Gastroesophageal sphincter (tissue), 4 donors: ENCODE measurements at places on chromosomes 1 and 21. TPM values are rescaled to one million over a fixed set of nuclear protein-coding genes. Genes with fewer than 3 reads are reported as not detected.

DNA sequence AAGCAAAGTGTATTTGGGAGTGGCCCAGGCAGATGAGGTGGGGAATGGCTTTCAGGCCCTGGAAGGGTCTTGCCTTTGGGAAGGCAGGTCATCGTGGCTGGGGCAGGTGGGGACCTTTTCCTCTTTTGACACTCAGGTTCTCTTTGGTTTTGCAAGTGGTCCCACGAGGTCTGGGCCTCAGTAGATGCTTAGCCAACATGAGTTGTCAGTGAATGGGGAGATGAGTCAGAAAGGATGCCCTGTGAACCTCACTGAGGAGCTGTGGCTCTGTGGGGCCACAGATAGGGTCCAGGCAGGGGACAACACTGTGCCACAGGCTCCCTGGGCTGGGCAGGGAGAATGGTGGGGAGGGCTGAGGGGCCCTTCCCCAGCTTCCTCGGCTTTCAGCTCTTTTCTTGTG is 19.0 kb downstream of the ARHGEF10L start:
- ATAC-seq: no peak

DNA sequence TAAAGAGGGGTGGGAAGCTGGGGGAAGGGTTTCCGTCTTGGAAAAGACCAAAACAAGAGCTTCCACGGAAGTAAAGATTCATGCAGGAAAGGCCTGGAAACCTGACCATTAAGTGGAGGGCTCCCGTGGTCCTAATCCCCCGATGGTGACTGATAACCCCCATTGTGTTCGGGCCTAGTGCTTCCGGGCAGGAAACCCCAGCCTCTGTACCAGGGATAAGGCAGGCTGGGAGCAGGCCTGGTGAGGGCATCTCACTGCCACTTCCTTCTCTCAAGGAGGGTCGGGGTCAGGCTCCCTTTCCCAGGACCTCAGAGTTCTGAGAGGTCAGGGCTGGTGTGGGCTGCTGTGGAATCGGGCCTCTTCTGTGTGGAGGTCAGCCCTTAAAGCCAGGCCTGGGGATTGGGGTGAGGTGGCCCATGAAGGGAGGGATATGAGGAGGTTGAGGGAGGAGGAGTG is 136.9 kb downstream of the CDC7 start:
- ATAC-seq: no peak

GRCh38 chr1:203185585-203185984 is 919 bp downstream of the CHI3L1 start:
- ATAC-seq: no peak

GRCh38 chr1:244371242-244372141 is 80.2 kb downstream of the ADSS2 start:
- no peak for ATAC-seq

GRCh38 chr1:17729909-17730308 is 25.2 kb upstream of the ACTL8 start:
- ATAC-seq: no peak

- ATAC-seq: no peak
Observed at GRCh38 chr1:226360106-226360746, 47.7 kb downstream of the PARP1 start.

GRCh38 chr1:4395676-4396075 is 258.7 kb upstream of the AJAP1 start:
- no peak for ATAC-seq

DNA sequence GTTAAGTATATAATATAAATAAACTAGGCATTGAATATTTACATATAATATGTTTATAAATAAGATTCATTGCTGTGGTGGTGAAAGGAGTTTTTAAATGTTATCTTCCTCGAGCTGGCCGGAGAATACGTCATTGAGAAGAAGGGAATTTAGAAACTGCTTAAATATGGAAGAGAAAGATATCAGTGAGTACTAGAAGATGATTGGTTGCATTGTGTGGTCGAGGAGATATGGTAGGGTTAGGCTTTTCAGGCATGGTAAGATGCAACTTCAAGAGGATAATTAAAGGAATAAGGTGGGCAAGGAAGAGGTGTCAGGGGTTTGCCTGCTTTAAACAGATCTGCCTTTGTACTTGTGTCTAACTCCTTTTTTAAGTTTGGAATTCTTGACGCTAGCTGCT is 73.5 kb downstream of the RPS6KC1 start:
- ATAC-seq: no peak

GRCh38 chr1:54501849-54502248 is 46.2 kb upstream of the ACOT11 start:
- ATAC-seq: no peak

DNA sequence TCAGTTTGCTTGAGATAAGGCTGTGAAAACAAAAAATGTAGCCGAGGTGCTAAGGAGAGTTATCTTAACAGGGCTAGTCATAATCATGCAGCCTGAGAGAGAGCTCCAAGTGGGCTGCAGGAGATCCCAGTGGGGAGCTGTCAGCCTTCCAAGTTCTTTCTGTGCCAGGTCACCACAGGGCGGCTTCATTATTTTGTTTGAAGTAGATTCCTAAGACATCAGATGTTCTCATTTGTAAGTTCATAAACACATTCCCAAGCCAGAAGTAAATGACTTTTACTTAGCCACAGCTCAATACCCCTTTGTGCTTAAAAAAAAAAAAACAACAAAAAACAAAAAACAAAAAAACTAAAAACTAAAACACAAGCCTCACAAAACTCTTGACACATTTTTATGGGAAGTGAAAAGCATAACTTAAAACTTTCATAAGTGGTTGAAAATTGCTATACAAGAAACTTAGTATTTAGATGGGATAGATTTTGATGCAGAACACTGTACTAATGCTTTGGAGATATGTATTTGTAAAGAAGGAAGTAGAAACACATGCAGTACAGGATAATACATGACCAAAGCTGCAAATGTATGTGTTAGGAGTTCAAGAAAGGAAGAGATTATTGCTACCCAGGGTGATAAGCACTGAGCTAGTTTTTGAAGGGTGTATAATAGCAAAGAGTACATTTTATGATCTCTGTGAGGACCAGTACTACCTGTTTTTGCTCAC is 8.6 kb downstream of the CDC14A start:
- ATAC-seq: peak; percentile 58

DNA sequence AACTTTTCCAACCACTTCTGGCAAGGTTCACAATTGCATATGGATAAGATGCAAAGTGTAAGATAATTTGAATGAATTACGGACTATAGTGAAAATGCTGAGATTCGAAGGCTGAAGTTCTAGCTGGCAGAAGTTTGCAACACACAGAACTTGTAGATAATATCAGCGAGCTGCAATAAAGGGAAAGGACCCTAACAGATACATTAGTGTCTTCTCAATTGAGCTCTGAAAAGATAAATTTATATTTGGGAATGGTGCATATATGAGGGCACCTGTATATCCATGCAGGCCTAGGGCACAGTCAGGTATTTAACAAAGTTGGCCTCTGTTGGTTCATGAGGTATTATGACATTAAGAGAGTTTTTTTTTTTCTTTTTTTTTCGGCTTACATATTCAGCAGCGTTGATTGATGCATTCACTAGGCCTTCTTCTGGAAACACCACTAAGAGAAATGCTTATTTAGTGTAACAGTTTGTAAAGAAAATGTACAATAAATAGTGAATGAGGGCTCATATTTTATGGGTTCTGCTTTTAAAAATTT is 2.2 kb downstream of the NFIA start:
- no peak for ATAC-seq

GRCh38 chr1:108537976-108538375 is 21.9 kb upstream of the EEIG2 start:
- no peak for ATAC-seq

- no peak for ATAC-seq
Observed at GRCh38 chr1:200354243-200354642, 55.6 kb downstream of the ZNF281 start.

DNA sequence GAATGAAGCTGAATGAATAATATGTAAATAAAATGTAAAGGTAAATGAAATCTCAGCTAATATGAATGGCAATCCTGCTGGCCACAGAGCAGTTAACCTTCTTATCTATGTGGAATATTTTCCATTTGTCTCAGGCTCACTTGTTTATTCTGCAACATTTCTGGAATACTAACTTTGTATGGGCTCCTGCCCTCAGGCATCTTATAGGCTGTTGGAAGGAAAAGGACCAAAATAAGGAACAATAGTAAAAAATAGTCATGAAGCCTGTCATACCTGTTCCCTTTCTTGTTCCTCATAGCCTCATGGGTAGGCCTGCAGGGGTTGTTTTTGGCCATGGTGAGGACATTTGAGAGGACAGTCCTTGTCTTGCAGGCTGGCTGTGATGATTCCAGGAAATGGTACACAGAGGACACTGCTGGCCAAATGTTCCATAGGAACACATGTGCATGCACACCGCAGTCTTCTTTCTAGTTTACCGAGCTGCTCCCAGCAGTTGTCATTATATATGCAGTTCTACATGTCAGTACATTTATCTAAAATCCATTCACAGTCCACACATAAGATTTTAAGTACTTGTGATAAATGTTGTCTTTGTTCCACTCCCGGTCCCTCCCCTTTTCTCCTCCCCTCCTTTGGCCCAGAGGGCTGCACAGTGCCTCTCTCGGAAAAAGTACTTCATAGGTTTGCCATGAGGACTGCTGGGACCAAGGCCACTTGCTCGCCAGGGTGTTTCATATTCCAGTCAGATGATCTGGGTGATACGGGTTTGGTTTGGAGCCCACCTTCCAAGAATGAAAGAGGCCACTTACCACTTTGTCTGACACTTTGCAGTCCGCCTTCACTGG is 15.2 kb upstream of the KCNQ4 start:
- ATAC-seq: no peak

- ATAC-seq: no peak
Observed at GRCh38 chr1:10697621-10698160, 98.8 kb downstream of the CASZ1 start.

GRCh38 chr1:171083222-171083621 is 7.5 kb upstream of the FMO3 start:
- no peak for ATAC-seq

GRCh38 chr1:207314816-207315215 is 6.7 kb upstream of the CD55 start:
- no peak for ATAC-seq

DNA sequence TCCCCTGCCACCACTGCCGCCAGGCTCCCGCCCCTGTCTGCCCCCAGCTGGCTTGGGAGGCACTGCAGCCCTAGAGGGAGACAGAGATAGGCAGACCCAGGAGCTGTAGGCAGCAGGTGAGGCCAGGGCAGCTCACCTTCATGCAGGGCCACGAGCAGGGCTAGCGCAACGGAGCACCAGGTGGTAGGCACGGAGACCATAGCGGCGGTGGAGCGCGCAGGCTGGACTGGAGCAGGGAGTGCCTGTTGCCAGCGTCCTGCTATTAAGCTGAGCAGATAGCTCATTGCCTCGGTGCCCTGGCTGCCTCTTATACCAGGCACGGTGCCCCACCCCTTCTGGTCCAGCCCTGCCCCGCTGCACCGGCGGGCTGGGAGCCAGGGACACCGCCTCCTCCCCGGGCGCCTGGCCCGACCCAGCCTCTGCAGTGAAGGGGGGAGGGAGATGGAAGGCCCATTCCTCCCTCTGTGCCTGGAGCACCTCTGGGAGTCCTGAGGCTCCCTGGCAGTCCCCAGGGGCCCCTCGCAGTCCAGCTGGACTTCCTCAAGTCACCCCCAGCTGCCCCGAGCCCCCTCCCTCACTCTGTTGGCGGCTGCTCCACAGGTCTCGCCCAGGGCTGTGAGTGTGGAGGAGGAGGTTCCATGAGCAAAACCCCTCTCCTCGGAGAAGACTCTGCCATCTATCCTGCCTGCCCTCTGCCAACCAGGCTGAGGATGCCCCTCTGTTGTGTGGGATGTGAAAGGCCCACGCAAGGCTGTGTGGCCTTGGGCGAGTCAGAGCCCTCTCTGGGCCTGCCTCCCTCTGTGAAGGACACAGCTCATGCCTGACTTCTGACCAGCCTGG is at the start of gene EDN2:
TSS of gene EDN2 (minus strand) at position 282 of the 840 bp plus-strand sequence. CDS start at position 200, 82 bp downstream.
- peak; percentile 47 for ATAC-seq

- no peak for ATAC-seq
Observed at GRCh38 chr1:160048335-160048734, 16.5 kb upstream of the PIGM start.

GRCh38 chr1:2587860-2588571 is 1.4 kb downstream of the PRXL2B start:
- ATAC-seq: no peak

GRCh38 chr1:210535761-210536160 is 207.1 kb downstream of the HHAT start:
- no peak for ATAC-seq

- no peak for ATAC-seq
Observed at GRCh38 chr1:42209526-42210251, 45.1 kb upstream of the GUCA2A start.

DNA sequence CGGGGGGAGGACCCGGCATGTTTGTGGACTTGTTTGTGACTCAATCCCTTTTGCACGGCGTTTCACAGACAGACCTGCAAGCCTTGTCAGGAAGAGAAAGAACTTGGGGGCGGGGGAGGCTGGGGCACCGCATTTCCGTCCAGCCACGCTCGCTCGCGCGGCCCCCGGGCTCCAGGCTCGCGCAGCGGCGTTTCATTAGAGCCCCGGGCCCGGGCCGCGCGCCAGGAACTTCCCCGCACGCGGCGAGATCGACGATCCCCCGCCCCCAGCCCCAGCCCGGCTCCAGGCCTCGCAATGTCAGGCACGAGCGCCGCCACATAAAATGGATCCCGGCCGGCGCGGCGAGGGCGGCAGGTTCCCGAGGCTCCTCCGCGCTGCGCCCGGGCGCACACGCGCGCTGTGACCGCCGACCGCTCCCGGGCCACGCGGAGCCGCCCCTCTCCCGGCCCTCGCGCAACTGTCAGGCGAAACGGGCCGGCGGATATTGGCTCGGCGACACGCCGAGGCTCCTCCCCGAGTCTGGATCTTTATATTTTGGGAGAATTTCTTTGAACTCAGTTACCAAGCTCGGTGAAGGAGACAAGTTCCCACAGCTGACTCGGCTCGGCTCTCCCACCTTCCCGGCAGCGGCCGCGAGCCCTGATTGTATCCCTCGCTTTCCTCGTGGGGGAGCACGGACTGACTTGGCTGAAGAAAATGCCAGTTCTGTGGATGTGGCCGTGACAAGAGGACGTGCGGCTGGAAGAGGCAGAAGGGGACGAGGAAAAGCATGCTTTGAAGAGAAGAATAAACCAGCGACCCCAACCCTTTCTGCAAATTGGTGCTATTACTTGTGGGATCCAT is at the start of gene KIF26B:
TSS of gene KIF26B (plus strand) at position 557 of the 843 bp plus-strand sequence. CDS start 440 bp downstream, outside the sequence.
- ATAC-seq: no peak

GRCh38 chr1:228031276-228031995 is 24.6 kb downstream of the WNT3A start:
- ATAC-seq: no peak

DNA sequence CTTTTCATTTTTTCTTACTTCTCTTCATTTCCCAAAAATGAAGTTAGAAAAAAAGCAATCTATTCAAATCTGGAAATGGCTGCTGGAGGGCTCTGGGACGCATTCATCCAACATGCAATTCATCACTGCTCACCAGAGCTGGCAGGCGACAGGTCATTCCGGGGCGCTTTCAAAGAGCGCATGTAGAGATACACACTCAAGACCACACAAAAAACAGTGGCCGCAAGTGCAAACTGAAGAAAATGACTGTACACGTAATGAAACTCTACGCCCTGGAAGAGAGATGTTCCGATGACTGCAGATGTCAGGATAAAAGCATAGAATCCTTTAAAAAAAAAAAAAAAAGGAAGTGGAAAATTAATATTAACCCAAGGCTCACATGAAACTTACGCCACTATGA is 15.5 kb downstream of the LBR start:
- ATAC-seq: no peak

SH2D5 gene
- total RNA-seq: 0.54 TPM

KLHDC7A gene
- total RNA-seq: 0.22 TPM

CCDC17 gene
- 1.2 TPM for total RNA-seq

SMCP gene
- not detected for total RNA-seq

OR4F29 gene
- not detected for total RNA-seq

FCRL2 gene
- not detected for total RNA-seq

FMN2 gene
- 0.27 TPM for total RNA-seq

CAMSAP2 gene
- total RNA-seq: 47.0 TPM

TCHH gene
- 0.16 TPM for total RNA-seq

IFI44L gene
- total RNA-seq: 4.2 TPM

DNAJC8 gene
- total RNA-seq: 73.0 TPM

SUSD4 gene
- 2.2 TPM for total RNA-seq

HSD11B1 gene
- 5.0 TPM for total RNA-seq

FAM131C gene
- not detected for total RNA-seq
